ENCODE measurements at places on chromosomes 12 and 14. TPM values are rescaled to one million over a fixed set of nuclear protein-coding genes. Genes with fewer than 3 reads are reported as not detected.

Gene CLEC12A
- total RNA-seq = not detected

- no peak for DNase-seq
Measured at GRCh38 chr12:124094733-124095132, 121.7 kb downstream of the ZNF664 start.

- no peak for DNase-seq
Measured at GRCh38 chr14:89736881-89737280, 217.6 kb downstream of the EFCAB11 start.

Gene CELA1
- not detected for total RNA-seq

DNA sequence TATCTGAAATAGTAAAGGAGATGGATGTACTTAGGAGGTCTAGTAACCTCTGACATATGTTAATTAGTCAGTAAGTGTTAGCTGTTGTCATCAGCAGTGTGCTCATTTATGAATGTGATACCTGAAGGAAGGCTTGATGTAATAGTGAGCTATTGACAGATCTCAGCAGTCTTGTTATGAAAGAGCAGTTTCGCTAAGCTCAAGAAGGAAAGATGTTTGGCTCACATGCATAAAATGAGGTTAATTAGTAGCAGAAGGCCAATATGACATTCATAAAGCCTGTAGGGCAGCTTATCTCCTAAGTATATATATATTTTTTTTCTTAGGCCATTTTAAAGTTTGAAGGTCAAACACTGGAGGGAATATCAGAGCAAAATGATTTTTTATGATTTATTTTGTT lies 2.8 kb downstream of the FAM234B start:
- no peak for DNase-seq

Gene SLC15A4
- 29.7 TPM for total RNA-seq

Gene SSPN
- total RNA-seq = not detected

Gene POLE2
- 19.0 TPM for total RNA-seq

DNA sequence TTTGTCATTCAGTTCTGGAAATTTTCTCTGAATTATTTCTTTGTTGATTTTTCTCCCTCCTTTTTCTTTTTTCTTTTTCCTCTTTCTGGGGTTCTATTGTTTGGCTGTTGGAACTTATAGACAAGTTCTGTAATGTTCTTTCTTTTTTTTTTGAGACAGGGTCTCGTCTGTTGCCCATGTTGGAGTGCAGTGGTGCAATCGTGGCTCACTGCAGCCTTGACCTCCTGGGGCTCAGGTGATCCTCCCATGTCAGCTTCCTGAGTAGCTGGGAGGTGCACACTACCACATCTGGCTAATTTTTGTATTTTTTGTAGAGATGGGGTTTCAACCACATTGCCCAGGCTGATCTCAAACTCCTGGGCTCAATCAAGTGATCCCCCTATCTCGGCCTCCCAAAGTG lies 30.1 kb upstream of the TBC1D30 start:
- no peak for DNase-seq

- no peak for DNase-seq
Measured at GRCh38 chr12:8504351-8504750, 9.0 kb upstream of the CLEC4D start.

- DNase-seq = no peak
Measured at GRCh38 chr14:52227619-52228222, 39.8 kb upstream of the PTGDR start.

Gene SLC35F4
- total RNA-seq = 0.13 TPM

GRCh38 chr12:25254271-25254880 lies 3.6 kb upstream of the KRAS start:
- peak; percentile 36 for DNase-seq

DNA sequence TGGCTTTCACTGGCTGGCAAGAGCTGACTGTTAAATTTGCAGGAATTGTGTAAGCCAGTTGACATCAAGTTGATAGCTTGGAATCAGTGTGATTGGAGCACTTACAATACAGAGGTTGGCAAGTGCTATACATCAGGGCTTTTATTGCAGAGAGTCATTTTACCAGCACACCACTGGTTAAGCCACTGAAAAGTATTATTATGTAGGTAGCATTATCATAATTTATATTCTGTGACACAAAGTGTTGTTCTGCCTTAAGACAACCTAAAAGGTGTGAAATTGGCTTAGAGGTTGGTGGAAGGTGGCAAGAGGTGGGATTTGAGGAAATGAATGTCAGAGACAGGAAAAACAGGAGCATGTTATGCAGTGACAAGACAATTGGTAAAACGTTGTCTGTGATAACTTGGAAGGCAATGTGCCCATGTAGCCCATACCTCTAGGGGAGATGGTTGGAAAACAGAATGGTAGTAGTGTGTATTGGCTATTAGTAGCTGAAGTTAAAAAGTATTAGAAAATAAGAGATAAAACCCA lies 172.9 kb upstream of the PRICKLE1 start:
- no peak for DNase-seq

GRCh38 chr12:94208622-94208966 lies 60.2 kb downstream of the PLXNC1 start:
- no peak for DNase-seq

DNA sequence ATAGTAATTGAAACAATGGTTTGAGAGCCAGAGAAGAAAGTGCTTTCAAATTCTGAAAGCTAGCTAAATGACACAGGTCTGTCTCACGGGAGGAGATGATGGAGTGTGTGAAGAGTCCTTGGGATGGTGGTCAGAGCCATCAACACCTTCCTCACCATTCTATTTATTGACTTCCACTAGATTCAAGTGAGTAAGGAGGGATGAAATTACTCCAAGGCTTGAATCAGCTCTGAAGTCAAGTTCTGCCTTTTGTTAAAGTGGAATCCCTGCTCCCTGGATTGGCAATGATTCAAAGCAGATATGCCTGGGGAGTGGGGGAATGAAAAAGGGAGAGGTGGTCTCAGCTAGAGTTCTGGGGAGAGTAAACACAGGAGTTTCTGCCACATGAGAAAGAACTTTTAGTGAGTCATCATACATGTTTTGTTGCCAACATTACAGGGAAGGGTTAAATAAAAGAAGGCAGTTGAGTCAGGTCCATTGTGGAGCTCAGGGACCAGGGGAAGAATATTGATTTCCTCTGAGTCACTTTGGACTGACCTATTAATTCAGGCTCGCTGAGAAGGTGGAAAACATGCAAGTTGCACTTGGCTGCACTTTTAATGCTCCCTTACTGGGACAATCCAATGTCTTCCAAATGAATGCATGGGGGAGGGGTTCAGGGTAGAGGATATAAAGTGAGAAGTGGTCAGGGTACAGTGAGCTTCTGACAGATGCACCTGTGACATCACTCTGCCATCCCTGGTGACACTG lies 142.7 kb downstream of the TBX5 start:
- DNase-seq = peak; percentile 25

DNA sequence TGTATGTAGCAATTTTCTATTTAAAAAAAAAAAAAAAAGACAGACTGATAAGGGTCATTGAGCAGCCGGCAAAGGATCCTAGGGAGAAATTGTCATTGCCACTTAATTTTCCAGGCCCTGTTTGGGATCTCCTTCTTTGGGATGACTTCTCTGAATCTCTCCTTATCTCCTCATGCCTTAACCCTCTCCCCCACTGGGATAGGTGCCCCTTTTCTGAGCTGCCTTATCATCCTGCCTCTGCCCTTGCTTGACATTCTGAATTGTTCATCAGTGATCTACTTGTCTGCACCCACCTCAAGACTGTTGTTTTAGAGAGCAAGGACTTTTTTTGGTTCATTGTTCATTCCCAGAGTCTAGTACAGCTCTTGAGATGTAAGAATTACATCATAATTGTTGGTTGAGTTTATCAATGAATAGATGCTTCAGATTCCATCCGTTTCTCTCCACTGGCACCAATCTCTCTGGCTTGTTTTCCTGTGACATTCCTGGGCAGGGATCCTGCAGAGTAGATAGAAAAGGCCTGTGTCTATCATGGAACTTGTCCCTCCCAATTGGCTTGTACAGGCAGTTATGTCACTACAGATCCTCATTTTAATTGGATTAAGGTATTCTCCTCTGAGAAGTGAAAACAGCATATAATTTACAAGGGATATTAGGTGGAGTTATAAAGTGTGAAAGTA lies 42.6 kb downstream of the SOCS2 start:
- no peak for DNase-seq

Gene CLEC2A
- not detected for total RNA-seq

- no peak for DNase-seq
Measured at GRCh38 chr12:57476993-57477709, 2.5 kb downstream of the ARHGAP9 start.
